ENCODE measurements at places on chromosomes 13 and 19. TPM values are rescaled to one million over a fixed set of nuclear protein-coding genes. Genes with fewer than 3 reads are reported as not detected.

Gene CRX
- polyA plus RNA-seq: not detected

Gene FXYD5
- not detected for polyA plus RNA-seq

Gene KLK13
- not detected for polyA plus RNA-seq

Gene SIGLEC11
- not detected for polyA plus RNA-seq

Gene PLK5
- polyA plus RNA-seq: 7.1 TPM

Gene ZNF667
- polyA plus RNA-seq: 17.4 TPM

Gene ZNF835
- polyA plus RNA-seq: not detected

Gene NALCN
- 24.1 TPM for polyA plus RNA-seq

Gene ZNF112
- polyA plus RNA-seq: 15.0 TPM

Gene ATXN8OS
- 0.33 TPM for polyA plus RNA-seq

Gene ITPKC
- polyA plus RNA-seq: 14.9 TPM

Gene GNG8
- not detected for polyA plus RNA-seq

Gene ATP1A3
- 36.2 TPM for polyA plus RNA-seq

Gene ACER1
- 0.62 TPM for polyA plus RNA-seq

Gene EID2
- polyA plus RNA-seq: 45.4 TPM

Gene SNAPC2
- polyA plus RNA-seq: 13.2 TPM

Gene JSRP1
- polyA plus RNA-seq: 1.4 TPM

Gene ZNF616
- polyA plus RNA-seq: 9.7 TPM

Gene FXYD1
- polyA plus RNA-seq: not detected

Gene SPATA13
- polyA plus RNA-seq: 16.3 TPM

Gene CYP2A6
- not detected for polyA plus RNA-seq

Gene ZNF763
- polyA plus RNA-seq: 17.9 TPM

Gene KLK3
- polyA plus RNA-seq: not detected

Gene APLP1
- polyA plus RNA-seq: 390 TPM

Gene ANGPTL4
- polyA plus RNA-seq: not detected

Gene ZNF575
- not detected for polyA plus RNA-seq

Gene PRTN3
- polyA plus RNA-seq: not detected

Gene ADGRL1
- 22.2 TPM for polyA plus RNA-seq

Gene PLEKHJ1
- 254 TPM for polyA plus RNA-seq

Gene C1QTNF9B
- polyA plus RNA-seq: 0.24 TPM

Gene CGB1
- polyA plus RNA-seq: not detected

Gene CEACAM8
- not detected for polyA plus RNA-seq

Gene RFPL4AL1
- polyA plus RNA-seq: not detected

Gene LILRB1
- polyA plus RNA-seq: not detected

Gene ZNF320
- 35.7 TPM for polyA plus RNA-seq

Gene NLRP5
- not detected for polyA plus RNA-seq

Gene PTH2
- polyA plus RNA-seq: not detected

Gene MYBPC2
- not detected for polyA plus RNA-seq

Gene CLDND2
- polyA plus RNA-seq: not detected

Gene ATP11A
- polyA plus RNA-seq: 3.0 TPM

Gene PDX1
- polyA plus RNA-seq: not detected

Gene ZIK1
- 25.2 TPM for polyA plus RNA-seq

Gene CCDC61
- 1.4 TPM for polyA plus RNA-seq

Gene PPP1R37
- polyA plus RNA-seq: 53.7 TPM

Gene GFY
- polyA plus RNA-seq: not detected

Gene IGSF23
- polyA plus RNA-seq: not detected

Gene ALOX5AP
- polyA plus RNA-seq: not detected

Gene DNAJC3
- polyA plus RNA-seq: 8.2 TPM

Gene CHERP
- polyA plus RNA-seq: 5.4 TPM

Gene JAK3
- 0.04 TPM for polyA plus RNA-seq

Gene GPR12
- 6.7 TPM for polyA plus RNA-seq

Gene MBD3L4
- polyA plus RNA-seq: not detected

Gene DCT
- not detected for polyA plus RNA-seq

Gene ZNF724
- polyA plus RNA-seq: 2.4 TPM

Gene HNRNPM
- polyA plus RNA-seq: 91.7 TPM

All from neural cell (in vitro differentiated cells).